ENCODE measurements at places on chromosomes 1 and 21.

DNA sequence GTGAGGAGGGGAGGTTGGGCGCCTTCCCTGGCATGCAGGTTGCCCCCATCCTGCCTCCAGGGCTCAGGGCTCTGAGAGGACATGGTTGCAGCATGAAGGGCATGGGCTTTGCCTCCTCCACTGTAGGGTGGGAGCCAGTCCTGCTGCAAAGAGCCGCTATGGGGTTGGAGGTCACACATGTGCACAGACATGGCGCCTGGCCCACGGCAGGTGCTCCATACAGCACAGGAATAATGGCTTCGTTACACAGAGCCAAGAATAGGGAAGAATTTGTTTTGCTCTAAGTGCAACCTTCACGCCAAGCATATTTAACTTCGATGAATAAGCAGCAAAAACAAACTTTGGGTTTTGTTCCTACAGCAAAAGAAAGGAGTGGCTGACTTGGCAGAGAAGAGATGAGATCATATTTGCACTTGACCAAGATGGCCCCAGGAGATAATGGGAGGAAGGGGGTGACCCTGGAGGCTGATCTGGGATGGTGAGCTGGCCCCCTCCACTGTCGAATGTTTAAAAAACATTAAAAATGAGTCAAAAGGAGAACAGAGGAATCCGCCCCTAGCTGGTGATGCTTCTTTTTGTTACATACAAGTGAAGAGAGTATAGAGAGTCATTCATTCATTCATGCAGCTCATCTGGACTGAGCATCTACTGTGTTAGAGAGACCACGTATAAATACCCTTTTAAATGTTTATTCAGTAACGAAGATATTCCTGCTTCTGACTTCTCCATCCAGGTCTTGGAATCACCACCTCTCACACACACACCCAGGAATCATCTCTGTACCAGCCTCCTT lies 12.4 kb upstream of the C2CD2 start:
- no peak for DNase-seq

- no peak for DNase-seq
Observed at GRCh38 chr1:24294228-24294672, 24.9 kb upstream of the GRHL3 start.

DNA sequence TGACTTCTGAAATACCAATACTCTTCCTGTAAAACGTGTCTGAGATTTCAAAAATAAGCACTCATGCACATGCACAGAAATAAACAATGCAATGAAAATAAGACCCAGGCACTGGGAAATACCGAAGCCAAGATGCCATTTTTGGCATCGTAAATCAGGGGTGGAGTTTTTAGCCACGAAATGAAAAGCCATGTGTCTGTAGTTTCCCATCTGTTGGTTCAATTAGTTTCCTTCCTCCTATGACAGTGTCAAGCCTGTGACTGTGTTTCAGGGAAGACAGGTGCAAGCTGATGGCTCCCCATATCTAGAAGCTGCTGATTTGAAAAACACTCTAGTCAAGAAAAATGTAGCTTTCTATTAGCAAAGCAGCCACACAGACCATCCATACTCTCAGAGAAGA lies 480.4 kb upstream of the CAMK1G start:
- DNase-seq = no peak

DNA sequence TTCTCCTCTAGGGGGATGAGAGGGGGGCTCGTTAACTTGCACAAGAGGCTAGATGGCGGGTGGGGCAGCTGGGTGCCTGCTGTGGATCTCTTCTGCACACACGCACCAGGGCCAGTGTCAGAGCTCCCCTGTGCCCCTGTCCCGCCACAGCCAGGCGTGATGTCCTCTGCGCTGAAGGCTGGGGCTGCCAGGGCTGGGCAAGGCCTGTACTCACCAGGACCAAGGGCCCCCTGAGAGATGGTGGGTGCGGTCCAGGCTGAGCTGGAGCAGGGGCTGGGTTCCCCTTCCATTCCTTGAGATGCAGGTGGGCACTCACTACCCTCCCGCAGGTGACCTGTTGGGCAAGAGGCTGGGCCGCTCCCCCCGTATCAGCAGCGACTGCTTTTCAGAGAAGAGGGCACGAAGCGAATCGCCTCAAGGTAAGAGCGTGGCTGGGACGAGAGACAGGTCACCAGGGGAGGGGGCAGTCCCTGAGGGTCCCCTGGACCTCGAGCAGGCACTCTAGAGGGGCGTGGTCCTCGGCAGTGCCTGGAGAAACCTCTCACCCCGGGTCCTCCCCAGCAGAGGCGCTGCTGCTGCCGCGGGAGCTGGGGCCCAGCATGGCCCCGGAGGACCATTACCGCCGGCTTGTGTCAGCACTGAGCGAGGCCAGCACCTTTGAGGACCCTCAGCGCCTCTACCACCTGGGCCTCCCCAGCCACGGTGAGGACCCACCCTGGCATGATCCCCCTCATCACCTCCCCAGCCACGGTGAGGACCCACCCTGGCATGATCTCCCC lies 15.2 kb downstream of the SAMD11 start:
- DNase-seq = no peak

DNA sequence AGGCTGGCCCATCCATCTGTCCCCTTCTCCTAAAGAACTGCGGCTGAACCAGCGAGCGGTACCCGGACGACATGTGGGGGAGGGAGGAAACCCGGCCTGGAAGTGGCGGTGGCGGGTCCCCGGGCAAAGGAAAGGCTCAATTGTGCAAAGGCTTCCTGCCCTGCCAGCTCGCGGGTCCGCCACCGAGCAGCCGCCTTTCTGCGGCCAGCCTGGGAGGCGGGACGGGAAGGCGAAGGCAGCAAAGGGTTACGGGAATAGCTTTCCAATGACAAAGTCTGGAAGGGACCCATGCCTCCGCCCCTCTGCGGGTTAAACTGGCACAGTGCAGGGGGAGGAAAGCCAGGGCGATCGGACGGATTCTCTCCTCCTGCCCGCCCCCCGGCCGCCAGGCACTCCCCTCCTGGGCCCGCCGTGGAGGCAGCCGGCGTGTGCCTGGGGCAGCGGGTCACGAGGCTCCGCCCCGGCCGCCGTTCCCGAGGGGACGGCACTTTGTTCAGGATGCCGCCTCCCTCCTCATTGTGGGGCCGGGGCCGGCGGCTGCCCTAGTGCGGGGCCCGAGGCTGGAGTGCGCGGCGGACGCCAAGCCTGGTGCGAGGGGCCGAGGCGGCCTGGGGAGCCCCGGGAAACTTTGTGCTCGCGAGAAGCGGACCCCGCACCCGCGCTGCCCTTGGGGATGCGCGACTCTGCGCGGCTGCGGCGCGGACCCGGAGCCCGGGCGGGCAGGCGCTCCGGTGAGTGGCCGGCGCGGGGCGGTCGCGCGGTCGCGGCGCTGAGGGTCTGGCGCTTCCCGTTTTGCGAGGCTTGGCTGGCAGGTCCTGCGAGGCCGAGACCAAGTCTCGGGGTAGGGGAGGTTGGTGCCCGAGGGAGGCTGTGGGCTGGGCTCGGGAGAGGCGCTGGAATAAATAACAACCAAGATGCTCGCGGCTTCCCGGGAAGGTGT lies at the start of gene NAV1:
TSS of gene NAV1 (plus strand) at position 516 of the 940 bp plus-strand sequence. CDS start 83,758 bp downstream, outside the sequence.
- no peak for DNase-seq

DNA sequence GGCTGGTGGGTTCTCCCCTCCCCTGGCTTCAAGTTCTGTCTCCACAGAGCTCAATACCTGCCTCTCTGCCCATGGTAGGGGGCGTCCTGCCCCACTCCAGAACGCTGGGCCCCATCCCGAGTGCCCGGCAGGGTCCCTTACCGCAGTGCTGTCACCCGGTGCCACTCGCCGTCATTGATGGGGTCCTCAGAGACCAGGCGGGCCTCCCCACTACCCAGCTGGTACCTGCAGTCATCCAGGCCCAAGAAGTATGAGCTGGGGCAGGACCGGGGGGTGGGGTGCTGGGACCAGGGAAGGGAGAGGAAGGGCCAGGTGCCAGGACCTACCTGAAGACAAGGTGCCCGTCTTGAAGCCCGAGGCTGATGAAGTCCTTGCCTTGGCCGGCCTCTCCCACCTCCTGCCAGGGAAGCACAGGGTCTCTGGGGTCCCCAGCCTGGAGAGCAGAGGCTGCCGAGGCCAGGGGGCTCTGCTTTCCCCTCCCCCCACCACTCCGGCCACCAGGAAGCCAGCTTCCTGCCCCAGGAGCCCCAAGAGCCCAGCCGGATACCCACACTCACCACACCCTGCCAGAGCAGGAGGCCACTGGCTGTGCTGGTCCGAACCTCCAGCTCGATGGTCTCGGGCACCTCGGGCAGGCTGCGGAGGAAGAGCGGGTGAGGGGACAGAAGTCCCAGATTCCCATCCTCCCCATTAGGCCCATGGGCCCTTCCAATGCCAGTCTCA lies 12.1 kb downstream of the LDLRAD2 start:
- DNase-seq = no peak

DNA sequence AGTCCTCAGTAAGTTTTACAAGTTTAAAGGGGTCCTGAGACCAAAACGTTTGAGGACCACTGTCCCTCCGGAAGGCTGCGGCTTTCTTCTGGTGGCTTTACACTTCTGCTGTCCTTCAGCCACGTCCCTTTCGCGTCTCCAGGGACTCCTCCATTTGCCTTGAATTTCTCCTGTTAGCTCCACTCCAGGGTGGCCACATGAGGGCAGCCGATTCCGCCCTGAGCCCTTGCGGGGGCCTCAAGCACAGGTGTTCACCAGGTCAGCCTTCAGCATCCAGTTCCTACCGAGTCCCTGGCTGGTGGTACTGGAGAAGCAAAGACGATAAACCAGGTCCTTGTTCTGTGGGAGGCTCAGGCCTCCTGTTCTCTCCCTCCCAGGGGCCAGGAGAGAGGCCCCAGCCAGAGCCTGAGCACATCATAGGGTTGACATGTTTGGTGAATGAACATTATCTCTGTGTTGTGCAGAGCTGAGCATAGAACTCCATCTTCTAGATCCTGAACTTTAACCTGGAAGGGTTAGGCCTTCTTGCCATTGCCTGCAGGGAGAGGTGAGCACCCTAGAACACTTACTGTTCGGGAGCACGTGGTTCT lies 27.4 kb upstream of the COQ8A start:
- peak; percentile 17 for DNase-seq

DNA sequence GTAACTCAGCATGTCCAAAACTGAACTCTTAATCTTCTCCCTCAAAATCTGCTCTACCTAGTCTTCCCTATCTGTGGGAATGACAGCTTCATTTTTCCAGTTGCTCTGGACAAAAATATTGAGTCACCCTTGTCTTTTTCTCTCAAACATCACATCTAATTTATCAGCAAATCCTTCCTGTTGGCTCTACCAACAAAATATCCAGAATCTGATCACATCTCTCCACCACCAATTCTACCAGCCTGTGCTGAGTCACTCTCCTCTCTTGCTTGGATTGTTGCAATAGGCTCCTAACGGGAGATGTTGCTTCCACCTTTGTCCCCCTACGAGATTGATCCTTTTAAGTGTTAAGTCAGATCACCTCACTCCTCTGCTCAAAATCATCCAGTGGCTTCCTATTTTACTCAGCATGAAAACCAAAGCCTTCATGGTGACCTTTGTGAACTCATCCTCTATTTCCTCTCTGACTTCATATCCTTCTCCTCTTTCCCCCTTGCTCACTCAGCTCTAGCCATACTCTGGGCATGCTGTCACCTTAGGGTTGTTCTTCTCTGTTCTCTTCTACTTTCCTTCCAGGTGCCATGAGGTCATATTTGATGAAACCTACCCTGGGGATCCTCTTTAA lies 21.5 kb upstream of the SMYD2 start:
- DNase-seq = no peak

DNA sequence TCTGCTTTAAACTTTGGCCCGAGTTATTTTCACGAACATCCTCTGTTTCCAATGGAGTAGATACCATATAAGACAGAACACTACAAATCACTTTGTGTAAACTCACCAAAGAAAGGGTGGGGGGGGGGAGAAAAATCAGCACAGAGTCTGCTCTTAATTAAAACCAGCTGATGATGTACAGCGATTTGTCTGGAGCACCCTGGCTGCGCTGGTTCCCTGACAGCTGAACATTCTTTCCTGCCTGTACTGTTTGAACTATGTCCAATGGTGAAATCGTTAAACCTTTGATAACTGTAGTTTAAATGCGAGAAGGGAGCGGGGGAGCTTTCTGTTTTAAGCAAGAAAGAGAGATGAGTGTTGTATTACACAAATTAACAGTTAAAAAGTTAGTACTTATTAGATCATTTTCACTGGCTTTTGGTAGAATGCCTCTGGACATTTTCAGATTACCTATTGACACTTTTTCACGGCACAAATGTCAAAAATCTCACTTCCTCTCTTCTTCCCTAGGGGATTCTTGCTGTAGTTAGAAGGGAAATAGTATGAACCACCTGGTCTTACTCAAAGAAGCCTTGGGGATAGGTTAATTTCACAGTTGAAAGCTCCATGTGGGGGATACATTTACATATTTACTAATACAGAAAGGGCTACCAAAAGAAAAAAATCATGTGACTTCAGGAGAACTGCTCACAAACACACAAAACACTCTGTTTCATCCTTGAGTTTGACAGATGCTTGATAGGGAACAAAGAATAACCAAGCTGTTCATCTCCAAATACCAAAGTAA lies 140.2 kb upstream of the RUNX1 start:
- DNase-seq = no peak

- DNase-seq = no peak
Observed at GRCh38 chr1:2248127-2248826, 20.2 kb downstream of the SKI start.

DNA sequence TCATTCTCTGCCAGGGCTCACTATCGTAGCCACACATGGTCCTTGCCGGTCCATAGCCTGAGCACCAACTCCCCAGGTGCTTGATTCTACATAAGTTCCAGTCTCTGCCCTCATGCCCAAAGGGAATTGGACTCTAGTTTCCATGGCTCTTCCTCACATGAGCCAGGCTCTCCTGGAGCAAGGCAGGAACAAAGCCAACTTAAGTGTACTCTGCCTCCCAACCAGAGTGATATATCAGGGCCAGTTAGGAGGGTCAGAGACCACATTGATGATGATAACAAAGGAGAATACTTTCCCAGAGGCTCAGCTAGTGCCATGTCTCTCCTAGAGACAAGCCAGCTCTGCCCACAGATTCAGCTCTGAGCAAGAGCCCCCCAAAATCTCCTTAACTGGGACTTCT lies 70.9 kb downstream of the ERI3 start:
- no peak for DNase-seq

Measured in stimulated activated CD4-positive, alpha-beta T cell treated with anti-CD3 and anti-CD28 coated beads, Interleukin-4, amount 100 ng/mL, for 48 hours (primary cell).